ENCODE measurements at places on chromosomes 12 and 14.

DNA sequence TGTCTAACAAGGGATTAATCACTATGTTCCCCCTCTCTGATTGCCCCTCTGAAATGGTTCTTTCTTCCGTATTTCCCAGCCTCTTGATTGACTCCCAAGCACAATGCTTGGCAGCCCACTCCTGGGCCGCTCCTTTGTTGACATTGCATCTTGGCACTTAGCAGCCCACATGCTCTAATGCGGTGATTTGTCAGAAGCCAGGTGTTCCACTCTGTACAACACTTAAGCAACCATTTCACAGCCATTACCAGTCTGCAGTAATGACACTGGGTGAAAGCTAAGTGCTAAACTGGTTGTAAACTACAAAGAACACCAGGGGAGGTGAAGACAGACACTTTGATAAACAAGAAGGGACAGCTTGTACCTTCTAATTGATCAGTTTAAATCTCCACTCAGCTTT lies 353.5 kb downstream of the TMEM132D start:
- DNase-seq, result no peak

- no peak for DNase-seq
Measured at GRCh38 chr14:93937519-93937918, 10.4 kb downstream of the FAM181A start.

- DNase-seq, result no peak
Measured at GRCh38 chr12:1473418-1473817, 121.0 kb downstream of the FBXL14 start.

GRCh38 chr12:129096968-129097367 lies 243.7 kb downstream of the GLT1D1 start:
- no peak for DNase-seq

Data from OCI-LY7 (cell line).